Activated T-cell treated with anti-CD3 and anti-CD28 coated beads, Interleukin-2, amount 50 U/mL, for 1 hour (primary cell): ENCODE measurements at places on chromosomes 12 and 14.

- peak; percentile 77 for DNase-seq
Measured at GRCh38 chr12:55742719-55743405, at the start of gene GDF11. GDF11 (plus strand) TSS chr12:55743122; CDS start chr12:55743317, 195 bp downstream.

DNA sequence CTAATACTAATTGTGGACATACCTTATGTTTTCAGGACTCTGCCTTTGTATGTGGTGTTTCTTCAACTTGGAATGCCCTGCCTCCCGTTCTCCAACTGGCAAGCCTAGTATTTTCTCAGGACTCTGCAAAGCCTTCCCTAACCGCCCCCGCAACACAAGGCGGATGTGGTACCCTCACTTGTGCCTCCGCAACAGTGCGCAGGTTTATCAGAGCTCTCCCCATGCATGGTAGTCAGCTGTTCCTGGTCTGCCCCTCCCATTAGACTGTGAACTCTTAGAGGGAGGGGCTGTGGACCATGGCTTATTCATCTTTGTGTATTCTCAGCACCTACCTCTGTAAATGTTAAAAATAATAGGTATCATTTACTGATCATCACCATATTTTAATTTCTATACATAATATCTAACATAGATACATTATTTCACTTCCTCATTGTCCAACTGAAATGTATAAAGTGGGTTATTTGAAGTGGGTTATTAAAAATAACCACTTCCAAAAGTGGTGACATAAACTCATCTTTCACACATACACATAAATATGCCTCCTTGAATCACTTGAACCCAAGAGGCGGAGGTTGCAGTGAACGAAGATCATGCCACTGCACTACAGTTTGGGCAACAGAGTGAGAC lies 9.0 kb downstream of the LPAR5 start:
- DNase-seq: no peak

- DNase-seq: no peak
Measured at GRCh38 chr12:104520242-104520900, 63.6 kb downstream of the CHST11 start.

- DNase-seq: no peak
Measured at GRCh38 chr12:1350055-1350933, 244.1 kb downstream of the FBXL14 start.

- no peak for DNase-seq
Measured at GRCh38 chr12:121905746-121906145, 12.6 kb upstream of the CFAP251 start.

DNA sequence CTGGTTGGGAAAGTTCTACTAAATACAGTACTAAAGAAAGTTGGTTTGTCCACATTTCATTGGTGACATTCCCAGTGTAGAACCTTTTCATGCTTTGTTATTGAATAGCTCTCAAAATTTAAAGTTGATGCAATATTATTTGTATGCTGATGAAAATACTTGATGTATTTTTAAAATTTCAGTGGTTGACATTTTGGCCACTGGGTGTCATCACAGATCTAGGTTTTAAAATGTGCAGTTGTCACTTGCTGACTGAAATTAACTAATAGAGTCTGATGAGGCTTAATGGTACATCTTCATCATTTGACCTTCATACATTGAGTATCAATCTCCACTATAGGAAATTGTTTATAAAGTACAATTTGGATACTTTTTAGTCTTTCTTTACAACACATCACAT lies 37.1 kb downstream of the CMAS start:
- no peak for DNase-seq

DNA sequence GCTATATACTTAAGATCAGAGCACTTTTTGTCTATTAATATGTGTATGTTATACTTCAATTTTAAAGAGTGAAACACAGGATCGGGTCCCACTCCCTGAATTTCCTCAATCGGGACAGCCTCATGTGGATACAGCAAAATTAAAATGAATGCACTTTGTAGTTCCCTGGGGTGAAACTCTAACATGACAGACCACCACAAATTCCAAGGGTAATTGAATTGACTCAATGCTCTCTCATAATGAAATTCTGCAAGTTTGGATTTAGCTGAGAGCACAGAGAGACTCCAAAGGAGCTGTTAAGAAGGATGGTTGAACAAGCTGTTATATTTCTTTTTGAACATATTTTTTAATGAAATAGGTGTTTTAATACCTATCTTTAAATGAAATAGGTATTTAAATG lies 413.6 kb downstream of the GXYLT1 start:
- no peak for DNase-seq

DNA sequence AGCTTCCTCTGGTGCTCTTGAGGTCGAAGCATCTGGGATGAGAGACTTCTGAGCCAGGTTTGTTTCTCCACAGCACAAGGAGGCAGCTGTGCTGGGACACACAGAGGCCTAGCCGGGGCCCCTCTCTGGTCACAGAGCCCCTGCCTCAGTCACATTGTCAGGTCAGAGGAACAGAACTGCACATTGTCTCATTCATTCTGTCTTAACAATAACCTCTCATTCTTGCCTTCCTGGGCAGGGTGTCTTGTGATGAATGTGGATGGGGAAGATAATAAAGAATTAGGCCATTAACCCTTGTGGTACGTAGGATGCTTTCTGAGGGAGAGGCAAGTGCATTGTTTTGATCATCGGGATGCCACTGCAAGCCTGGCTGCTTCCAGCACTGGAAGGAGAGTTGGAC lies 29.8 kb downstream of the FNTB start:
- DNase-seq: no peak

DNA sequence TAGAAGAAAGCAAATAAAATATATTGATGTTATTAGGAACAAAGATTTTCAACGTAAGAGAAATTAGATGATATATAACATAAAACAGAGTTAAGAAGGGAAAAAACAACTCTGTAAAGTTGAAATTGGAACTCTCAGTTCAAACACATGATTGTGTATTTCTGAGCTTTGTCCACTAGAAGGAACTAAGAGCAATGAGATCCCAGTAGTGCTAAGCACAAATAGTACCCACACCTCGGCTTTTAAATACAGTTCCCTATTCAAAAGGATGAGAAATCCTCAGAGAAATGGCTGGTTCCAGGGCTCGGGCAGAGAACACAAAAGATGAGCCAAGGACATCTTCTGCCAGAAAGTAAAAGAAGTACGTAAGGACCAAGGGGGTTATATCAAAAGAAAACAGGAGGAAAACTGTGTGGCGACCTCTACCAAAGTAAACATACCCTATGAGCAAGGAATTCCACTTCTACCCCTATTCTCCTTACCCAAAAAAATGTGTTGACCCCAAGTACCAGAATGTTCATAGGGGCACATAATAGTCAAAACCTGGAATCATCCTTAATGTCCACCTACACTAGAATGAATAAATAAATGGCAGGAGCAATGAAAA lies 96.6 kb downstream of the SPTSSA start:
- no peak for DNase-seq

DNA sequence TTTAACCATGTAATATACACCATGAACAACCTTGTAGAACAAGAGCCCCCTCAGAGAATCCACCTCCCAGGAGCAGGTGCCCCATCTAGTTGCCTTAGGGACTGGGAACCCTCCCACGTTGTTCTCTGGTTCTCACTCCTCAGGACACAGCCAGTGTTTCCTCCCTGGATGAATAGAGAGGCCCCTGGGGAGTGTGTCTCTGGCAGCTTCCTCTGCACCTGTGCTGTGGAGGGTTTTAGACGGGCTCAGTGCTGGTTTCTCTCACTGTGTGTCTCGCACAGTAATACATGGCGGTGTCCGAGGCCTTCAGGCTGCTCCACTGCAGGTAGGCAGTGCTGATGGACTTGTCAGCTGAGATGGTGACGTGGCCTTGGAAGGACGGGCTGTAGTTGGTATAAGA lies 581.3 kb downstream of the TMEM121 start:
- DNase-seq: no peak

GRCh38 chr12:73678335-73678734 lies 859.3 kb upstream of the ATXN7L3B start:
- no peak for DNase-seq

- DNase-seq: no peak
Measured at GRCh38 chr14:52313462-52313861, 650 bp upstream of the PTGER2 start.

GRCh38 chr12:90170740-90171139 lies 462.1 kb upstream of the ATP2B1 start:
- DNase-seq: no peak
